ENCODE measurements at places on chromosomes 6 and 20.

DNA sequence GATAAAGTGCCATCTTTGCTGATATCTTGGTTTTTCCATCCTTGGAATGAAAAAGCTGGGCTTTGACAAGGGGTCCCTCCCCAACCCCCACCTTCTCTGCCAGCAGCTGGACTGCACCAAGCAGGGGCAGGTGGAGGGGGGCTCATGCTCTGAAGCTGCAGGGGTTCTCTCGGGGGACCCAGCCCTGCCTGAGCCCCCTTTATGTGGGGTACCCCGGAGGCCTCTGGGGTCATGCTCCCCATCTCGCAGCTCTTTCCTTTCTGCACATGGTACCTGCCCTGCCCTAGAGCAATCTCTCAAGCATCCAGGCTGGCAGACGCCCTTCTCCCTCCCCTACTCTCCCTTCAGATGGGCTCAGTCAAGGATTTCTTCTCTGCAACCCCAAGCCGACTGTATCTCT is 146.7 kb upstream of the PTPN1 start:
- DNase-seq, result no peak

DNA sequence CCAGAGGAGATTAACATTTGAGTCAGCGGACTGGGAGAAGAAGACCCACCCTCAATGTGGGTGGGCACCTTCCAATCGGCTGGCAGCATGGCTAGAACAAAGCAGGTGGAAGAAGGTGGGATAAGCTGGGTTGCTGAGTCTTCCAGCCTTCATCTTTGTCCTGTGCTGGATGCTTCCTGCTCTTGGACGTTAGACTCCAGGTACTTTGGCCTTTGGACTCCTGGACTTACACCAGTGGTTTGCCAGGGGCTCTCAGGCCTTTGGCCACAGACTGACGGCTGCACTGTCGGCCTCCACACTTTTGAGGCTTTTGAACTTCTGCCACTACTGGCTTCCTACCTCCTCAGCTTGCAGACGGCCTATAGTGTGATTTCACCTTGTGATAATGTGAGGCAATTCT is 50.8 kb downstream of the BCAS1 start:
- no peak for DNase-seq

GRCh38 chr6:1862411-1862810 is 252.7 kb downstream of the FOXC1 start:
- no peak for DNase-seq

GRCh38 chr20:41424546-41424945 is 57.9 kb upstream of the EMILIN3 start:
- DNase-seq, result no peak

DNA sequence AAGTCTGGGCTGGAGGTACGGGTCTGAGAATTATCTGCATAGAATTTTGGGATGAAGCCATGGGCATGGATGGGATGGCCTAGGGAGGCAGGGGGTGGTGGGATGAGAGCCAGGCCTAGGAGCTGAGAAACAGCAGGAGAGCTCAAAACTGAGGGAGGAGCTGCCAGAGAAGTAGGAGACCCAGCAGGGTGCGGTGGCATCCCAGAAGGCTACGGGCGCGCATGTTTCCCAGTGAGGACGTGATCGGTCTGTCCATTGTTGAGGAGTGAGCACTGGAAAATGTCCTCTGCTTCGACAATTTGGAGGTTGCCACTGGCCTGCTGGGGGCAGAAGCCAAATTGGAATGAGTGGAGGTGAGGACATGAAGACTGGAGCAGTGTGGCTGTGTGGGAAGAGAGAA is 14.5 kb upstream of the MROH8 start:
- no peak for DNase-seq

Measured in activated naive CD8-positive, alpha-beta T cell treated with anti-CD3 and anti-CD28 coated beads, Interleukin-2, amount 50 U/mL, for 24 hours (primary cell).